ENCODE measurements at places on chromosomes 12 and 14. TPM values are rescaled to one million over a fixed set of nuclear protein-coding genes. Genes with fewer than 3 reads are reported as not detected.

GRCh38 chr14:87961246-87961645 lies 31.7 kb downstream of the GALC start:
- no peak for DNase-seq

GRCh38 chr14:61193476-61193875 lies 87.7 kb downstream of the TMEM30B start:
- no peak for DNase-seq

- no peak for DNase-seq
These were observed 102.1 kb downstream of the ERGIC2 start for GRCh38 chr12:29278673-29279420.

DNA sequence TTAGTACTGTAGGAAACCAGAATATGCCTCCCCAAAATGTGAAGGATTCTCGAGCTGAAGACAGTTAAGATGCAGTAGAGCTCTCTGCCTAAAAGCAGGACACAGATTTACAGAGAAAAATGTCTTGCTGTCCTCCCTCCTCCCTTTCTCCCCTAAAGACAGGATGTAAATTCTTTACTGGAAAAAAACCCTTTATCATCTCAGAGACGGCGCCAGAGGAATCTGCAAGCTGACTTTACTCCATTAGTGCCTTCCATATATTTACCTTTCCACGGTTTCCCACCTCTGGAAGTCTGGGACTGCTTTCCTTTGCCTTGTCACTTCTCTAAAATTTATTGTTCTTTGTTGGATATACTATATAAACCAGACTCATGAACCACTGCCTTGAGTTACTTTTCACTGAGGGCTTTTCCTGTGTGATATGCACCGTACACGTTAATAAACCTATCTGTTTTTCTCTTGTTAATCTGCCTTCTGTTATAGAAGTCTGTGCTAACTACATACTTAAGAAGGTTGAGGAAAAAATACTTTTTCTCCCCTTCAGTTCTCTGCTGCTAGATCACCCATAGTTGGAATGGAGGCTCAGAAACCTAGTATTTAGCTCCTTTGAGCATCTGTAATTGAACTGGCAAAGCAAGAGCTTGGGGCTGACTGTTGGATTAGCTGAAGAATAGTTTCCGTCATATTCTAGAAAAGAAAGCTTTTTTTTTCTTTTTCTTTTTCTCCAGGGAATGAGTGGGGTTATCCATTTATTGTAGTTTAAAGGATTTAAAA lies 99.9 kb downstream of the RAD51B start:
- no peak for DNase-seq

DNA sequence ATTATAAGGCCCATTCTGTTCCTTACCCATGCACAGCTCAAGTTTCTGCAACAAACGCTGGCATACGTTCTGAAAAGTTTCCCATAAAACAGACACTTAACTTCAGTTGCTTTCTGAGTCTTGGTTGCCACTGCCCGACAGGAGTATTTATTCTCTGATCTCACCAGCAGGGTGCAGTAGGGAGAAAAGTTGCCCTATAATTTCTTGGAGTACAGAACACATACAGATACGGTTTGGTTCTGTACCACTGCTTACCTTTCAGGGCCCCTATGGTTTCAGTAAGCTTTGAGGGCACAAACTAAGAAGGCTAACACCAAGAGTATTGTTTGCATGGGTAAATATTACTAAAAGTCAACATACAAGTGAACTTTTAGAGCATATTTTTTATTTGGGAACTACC lies 77.9 kb downstream of the SPATA7 start:
- DNase-seq: no peak

GRCh38 chr14:56580221-56580711 lies 668 bp downstream of the TMEM260 start:
- no peak for DNase-seq

DNA sequence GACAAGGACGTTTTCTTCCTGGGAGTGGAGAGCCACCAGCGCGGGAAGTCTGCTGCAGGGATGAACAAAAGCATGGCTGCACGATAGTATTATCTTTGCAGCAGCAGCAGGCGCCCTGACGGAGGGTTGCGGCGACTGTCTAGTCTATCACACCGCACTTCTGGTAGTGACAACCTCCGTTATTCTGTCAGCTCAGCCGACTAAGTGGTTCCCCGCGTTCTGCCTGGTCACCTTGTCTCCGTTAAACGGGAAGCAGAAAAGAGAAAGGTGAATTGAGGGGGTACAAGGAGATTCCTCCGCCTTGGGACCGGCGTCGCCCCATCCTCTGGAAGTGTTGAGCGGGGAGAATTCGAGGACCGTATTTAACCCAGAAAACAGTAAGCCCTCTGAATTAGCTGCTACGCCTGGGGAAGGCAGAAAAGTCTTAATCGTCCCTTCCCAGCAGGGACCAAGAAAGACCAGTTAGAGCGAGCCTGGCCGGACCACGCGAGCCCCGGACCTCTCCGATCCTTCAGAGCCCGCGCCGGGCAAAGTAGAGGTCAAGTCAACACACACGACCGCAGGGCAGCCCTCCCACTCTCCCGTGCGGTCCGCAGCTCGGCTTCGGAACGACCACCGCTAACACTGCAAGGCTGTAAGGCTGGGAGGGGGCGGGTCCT lies 536 bp upstream of the DAAM1 start:
- DNase-seq: peak; percentile 29

GRCh38 chr12:58419196-58419760 lies 477.9 kb downstream of the ATP23 start:
- DNase-seq: no peak

BHLHE41 gene
- polyA plus RNA-seq: 0.11 TPM

DNA sequence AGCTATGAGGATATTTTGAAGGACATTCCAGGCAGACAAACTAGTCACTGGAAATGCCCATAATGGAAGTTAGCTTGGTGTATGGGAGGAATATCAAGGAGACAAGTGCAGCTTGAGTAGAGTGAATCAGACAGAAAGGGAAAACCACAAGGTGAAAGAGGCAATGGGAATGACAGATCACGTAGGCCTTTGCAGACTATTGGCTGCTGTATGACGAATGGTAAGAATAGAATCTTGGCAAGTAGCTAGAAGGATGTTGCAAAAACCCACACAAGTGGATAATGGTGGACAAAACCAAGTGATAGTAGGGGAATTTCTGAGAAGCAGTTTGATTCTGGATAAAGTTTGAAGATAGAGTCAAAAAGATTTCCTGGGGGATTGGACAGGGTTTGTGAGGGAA lies 196.9 kb upstream of the NOVA1 start:
- DNase-seq: peak; percentile 13

- DNase-seq: no peak
These were observed 506.1 kb downstream of the NELL2 start for GRCh38 chr12:44369998-44370397.

LMO3 gene
- polyA plus RNA-seq: not detected

GRCh38 chr14:63993992-63994391 lies 141.2 kb downstream of the SYNE2 start:
- DNase-seq: peak; percentile 17

DNA sequence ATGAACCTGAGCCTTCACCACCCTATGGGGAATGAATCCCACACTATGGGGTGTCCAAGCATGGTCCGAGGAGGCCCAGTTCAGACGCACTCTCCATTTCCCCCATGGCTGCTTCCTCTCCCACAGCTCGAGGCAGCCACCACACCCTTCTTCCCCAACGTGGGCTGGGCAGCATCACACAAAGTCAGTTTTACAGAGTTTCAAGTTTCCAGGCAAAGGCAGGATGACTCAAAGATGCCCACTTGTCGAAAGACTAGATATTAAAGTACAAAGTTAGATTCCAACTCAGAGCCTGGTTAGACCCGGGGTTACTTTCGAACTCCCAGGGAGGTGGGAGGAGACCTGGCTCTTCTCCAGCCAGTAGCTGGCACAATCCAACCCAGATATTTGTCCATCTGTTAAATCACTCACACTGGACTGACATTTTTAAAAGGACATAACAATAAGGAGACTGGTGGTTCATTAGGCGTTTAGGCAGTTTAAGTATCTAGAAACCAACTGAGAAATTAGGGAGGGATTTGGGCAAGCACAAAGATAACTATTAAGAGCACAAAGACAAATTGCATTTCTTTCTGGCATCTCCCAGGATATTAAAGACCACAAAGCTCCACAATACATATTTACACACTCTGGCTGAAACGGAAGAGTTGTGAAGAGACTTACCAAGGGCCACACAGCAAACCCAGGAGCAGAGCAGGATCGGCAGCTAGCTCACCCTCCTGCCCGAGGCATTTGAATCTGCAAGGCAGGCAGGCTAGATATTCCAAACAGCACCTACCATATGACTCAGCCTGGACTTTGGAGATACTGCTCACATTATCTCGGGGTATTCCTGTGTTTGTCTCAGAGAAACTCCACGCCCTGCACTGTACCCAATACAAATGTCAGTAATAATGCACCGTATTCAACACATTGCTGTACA lies 34.8 kb downstream of the TMCC3 start:
- peak; percentile 91 for DNase-seq

IKZF4 gene
- 0.62 TPM for polyA plus RNA-seq

GPR135 gene
- 0.13 TPM for polyA plus RNA-seq

- DNase-seq: no peak
These were observed 354.6 kb downstream of the NRXN3 start for GRCh38 chr14:78524766-78525165.

GYS2 gene
- polyA plus RNA-seq: not detected

DNA sequence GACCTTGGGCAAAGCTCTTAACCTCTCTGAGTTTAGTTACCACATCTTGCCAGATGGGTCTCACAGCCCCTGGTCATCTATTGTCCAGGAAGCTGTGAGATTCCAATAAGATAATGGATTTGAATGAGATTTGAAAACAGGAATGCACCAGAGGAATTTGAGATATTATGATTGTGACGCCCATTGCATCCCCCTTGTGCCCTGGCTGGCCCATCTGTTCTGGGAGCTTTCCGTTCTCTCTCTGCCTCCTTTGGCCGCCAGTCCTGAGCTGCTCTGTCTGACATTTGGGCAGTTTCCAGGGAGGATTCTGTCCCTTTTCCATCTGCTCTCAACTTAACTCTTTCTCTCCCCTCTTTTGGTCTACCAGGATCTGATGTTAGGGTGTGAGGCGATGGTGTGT lies 24.6 kb downstream of the SRRM4 start:
- DNase-seq: no peak

DNA sequence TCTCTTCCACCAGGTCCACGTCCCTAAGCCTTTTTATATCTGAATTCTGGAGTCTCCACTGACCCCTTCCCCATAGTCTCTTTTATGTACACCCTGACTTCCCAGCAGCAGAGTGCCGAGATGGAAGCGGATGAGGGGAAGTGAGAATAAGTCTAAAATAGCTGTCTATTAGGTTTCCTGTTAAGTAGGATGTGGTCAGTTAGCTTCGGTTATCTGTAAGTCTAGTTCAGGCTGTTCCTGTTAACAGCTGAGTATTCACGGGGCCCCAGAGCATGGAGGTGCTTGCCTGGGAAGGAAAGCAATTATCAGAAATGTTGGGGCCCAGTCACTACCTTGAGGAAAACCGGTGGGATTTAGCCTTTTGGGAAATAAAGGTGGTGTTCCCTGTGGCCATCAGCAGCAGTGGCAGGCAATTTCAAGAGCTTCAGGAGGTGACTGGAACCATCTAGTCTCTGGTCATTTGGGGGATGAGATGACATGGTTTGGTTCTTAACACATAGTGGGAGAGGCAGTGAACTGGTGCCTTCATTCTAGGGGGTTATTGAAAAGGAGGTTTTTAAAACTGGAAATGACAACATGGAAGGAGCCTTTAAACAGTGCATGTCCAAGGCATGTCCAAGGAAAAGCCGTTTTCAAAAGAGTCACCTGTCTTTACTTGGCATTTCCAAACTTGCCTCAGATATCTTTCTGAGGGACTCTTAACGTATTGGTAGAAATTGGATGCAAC lies 21.8 kb downstream of the CHST11 start:
- no peak for DNase-seq

MTERF2 gene
- polyA plus RNA-seq: 3.6 TPM

LRIG3 gene
- polyA plus RNA-seq: 4.8 TPM

DNA sequence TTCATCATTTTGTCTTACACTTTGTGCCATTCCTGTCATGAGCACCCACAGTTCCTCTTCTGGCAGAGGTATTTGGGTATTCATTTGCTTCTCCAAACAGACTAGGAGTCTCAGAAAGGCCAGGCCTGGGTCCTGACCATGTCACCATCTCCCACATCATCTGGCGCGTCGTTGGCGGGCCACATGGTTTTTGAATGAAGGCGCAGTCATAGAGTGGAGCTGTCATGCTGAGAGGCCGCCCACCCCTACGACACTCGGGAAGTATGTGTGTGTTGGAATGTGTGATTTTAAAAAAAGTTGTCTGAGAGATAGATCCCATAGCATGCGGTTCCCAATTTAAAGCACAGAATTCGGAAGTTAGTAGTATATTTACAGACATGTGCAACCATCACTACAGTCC lies 15.6 kb upstream of the TTC7B start:
- DNase-seq: no peak

DNA sequence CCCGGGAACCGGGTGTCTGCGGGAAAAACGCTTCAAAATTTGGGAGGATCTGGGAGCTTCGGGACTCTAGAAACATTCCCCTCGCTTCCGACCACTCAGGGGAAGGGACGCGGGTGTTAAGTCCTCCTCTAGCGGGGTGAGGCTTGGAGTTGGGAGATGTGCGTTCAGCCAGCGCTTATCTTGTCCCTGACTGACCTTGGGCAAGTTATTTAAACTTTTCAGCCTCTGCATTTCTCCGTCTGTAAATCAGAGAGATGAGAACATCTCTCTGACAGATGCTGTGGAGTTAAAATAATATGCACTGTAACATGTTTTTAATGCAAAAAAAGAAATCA lies 76.9 kb upstream of the ANO4 start:
- peak; percentile 28 for DNase-seq

CIROP gene
- polyA plus RNA-seq: not detected

DNA sequence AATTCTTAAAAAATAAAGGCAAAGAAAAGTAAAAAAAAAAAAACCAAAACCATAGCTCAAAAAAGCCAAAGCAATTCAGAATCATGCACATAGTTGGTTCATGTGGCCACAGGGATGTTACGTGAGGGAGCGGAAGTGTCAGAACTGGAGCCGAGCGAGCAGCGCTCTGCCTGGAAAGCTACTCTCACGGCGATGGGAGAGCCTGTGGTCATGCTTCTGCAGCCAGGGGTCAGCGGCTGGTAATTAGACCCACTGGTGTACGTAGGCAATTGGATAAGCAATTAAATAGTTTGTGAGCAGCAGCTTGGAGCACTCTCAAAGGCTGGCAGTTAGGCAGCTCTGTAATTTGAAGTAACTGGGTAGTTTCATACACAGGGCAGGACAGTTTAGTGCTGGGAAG lies 58.1 kb downstream of the TRHDE start:
- DNase-seq: no peak

DNA sequence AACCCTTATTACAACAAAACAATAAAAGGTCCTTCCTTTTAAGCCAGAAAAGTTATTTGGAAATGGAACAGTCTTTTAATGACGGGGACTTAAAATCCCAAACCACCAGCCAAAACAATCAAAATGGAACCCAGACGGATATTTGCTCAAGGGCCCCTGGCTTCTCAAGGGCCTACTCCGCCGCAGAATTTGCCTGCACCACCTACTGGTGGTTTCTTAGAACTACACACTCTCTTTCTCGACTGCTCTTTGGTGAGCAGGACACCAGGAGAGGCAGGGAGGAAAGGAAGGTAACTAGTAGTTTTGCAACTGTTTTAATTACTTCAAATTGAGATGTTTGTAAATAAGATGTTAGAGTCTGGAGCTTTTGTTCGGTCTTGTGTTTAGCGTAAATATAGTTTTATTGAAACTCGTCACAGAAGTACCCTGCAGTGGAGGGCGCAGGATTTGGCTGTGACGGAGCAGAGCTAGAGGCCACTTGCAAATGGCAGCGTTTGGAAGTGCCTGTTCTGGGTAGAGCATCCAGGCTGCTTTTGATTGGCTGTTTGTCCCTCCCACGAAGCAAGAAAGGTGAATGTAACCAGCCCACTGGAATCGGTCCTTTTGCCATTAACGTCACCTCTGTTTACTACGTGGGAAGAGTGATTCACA lies 238.5 kb downstream of the CACNA1C start:
- no peak for DNase-seq

- DNase-seq: no peak
These were observed 6.7 kb downstream of the BCL7A start for GRCh38 chr12:122028165-122028904.
